ENCODE measurements at places on chromosomes 4 and X.

DNA sequence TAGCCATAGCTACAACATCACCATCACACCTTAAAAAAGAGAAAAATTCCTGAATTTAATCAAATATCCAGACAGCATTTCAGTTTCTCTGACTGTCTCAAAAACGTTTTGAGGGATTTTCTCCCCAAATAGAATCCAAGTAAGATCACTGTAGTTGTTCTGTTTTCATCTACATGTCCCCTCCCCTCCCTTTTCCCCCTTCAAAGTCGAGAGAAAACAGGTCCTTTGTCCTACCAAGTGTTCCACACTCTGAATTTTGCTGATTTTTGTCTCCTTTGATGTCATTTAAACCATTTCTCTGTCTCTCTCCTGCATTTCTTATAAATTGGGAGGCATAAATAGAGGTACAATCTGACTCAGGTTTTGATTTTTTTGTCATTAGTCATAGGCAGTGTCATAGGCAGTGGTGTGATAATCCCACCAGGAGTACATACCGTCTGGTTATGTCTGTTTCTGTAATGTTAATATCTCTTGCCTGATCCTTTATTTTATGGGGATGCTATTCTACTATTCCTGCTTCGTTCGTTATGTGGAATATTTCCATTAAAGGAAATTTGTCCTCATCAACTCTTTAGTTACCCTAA lies 348.6 kb downstream of the PTTG2 start:
- no peak for DNase-seq

DNA sequence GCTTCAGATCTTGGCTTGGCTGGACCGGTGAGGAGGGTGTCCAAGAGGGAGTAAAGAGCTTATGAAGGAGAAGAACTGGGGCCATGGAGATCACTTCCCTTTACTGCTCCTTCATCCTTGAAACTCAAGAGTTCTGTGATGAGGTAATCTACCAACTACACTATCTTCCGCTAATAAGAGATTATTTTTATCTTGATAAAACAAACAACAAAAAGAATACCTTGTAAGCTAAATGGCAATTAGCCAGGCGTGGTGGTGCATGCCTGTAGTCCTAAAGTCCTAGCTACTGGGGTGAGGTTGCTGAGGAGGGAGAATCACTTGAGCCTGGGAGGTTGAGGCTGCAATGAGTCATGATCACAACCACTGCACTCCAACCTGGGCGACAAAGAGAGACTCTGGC lies 47.4 kb downstream of the HAUS3 start:
- no peak for DNase-seq

DNA sequence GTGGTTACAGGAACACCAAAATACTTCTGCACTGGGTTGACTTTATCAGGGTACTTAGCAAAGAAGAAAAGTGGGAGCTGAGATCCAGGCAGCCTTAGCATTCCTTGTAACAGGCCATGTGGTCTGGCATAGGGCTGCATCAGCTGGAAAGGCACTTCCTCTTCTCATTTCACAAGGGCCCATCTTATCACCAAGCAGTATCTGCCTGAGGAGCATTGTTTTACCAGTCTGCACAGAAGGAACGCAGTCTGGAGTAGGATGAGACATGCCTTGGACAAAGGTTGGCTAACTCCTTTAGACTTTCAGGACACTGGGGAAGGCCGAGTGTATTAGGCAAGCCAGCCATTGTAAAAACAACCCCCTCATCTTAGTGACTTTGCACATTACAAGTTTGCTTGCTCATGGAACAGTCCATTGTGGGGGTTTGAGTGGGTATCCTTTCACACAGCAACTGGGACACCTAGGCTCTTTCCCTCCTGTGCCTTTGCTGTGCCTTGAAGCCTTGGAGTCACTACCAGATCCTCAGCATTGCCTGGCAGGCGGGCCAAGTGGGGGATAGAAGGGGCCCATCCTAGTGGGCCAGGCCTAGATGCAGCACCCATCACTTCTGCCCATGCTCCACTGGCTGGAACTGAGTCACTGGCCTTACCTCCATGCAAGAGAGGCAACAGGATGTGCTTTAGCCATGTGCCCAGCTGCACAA lies 4.6 kb downstream of the SUV39H1 start:
- DNase-seq, result no peak

- no peak for DNase-seq
Observed at GRCh38 chr4:19329631-19330030, 922.1 kb upstream of the SLIT2 start.

- DNase-seq, result no peak
Observed at GRCh38 chrX:91311969-91312368, 122.7 kb upstream of the PABPC5 start.

DNA sequence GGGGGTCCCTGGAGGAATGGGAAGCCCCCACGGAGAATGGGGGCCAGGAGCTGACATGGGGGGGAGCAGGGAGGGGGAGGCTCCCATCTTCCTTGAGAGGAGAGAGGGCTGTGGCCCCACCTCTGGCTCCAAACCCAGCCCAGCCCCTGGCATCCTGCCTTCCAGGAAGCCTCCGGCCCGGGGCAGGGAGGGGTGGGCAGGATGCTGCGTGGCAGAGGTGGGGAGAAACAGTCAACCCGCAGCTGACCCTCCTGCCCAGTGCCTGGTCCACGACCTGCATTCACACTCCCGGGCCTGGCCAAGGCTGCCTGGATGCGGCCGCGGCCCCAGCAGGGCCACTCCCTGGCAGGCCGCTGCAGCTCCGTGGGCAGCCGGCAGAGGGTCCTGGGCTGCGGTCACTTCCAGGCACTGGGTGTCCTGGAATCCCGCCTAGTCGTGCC lies 39.0 kb downstream of the CPLX1 start:
- DNase-seq, result no peak

DNA sequence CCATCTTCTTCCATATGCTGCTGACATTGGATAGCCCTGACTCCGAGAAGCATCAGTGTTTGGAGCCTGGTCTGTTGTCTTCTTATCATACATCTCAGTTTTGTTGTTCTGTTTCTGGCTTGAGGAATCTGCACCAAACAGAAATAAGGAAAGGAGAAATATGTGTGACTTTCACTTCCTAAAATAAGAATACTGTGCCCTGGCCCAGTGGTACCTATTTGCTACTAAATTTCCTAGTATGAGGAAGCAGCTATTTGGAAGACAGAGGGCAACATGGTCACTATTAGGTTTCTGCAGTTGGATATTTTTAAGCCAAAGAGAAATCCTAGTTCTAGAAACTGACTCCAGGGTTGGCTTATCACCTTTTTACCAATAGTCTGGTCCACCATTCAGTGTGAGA lies 16.8 kb downstream of the CT47C1 start:
- no peak for DNase-seq

DNA sequence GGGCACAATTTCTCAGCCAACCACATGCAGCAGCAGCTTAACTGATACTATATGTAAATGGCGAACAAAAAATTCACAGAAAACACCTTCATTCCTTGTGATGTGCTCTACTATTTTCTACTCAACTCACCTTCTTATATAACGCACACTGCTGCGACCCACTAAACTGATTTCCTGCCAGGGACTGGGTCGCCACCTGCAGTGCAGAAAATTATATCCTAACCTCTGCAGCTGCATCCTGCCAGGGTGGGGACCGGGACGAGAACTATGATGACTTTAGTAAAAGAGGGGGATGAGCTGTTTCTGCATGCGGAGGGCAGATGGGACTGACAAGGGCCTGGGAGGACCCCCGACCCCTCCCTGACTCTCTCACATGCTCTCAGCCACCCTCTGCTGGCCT lies 27.4 kb downstream of the ABLIM2 start:
- DNase-seq, result no peak

DNA sequence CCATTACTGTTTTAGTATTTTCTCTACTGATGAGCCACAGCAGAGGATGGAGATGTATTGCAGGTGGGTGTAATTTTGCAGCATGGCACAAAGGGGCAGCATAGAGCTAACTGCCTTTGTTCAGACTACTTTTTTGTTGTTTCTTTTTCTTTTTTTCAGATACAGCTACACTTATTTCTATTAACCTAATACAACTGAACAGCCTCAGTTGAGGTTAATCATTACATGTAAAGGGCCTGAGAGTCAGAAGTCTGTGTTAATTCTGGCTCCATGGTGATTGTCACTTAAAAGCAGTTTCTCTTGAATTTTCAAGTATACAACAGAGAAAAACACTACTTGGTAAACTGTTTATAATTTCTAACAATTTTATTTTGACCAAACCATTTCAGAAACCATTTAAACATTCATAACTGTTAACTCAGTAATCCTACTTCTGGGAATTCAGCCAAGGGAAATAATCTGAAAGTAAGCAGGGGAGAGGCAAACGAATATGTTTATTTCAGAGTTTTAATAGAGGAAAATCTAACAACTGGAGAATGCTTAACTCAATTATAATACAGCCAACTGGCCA lies 13.9 kb upstream of the PPEF2 start:
- peak; percentile 38 for DNase-seq

GRCh38 chrX:94813541-94813940 lies 1139.5 kb downstream of the FAM133A start:
- no peak for DNase-seq

GRCh38 chr4:187656959-187657358 lies 338.6 kb upstream of the ZFP42 start:
- DNase-seq, result no peak

DNA sequence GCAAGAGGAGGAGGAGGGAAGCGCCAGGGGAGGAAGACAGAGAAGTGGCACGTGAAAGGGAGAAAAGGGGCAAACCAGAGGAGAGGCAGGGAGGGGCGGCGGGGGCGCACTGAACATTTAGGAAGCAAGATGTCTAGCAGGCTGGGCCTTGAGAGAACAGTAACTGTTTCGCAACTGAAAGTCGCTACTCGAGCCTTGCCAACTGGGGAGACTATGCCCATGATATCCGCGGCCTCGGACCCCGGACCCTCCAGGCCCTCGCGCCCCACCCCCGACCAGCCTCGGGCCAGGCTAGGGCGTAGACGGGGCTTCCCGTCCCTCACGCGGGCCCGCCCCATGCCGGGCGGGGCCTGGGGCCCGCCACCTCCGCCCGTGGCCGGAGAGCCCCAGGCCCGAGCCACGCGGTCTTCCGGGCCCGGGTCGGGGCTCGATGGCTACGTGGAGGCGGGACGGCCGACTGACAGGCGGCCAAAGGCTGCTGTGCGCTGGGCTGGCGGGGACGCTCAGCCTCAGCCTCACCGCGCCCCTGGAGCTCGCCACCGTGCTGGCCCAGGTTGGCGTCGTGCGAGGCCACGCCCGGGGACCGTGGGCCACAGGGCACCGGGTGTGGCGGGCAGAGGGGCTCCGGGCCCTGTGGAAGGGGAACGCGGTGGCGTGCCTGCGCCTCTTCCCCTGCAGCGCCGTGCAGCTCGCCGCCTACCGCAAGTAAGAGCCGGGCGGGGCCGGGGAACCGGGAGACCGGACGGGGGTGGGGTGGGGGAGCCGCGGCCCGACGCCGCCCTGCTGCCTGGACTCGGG lies at the start of gene SLC25A43:
Gene SLC25A43 (plus strand): TSS at position 363 of the 798 bp plus-strand sequence. CDS start 68 bp downstream, at position 431.
- peak; percentile 23 for DNase-seq

- no peak for DNase-seq
Observed at GRCh38 chr4:89549907-89550306, 242.3 kb upstream of the GPRIN3 start.

- DNase-seq, result no peak
Observed at GRCh38 chr4:100306018-100306417, 115.8 kb upstream of the DDIT4L start.

DNA sequence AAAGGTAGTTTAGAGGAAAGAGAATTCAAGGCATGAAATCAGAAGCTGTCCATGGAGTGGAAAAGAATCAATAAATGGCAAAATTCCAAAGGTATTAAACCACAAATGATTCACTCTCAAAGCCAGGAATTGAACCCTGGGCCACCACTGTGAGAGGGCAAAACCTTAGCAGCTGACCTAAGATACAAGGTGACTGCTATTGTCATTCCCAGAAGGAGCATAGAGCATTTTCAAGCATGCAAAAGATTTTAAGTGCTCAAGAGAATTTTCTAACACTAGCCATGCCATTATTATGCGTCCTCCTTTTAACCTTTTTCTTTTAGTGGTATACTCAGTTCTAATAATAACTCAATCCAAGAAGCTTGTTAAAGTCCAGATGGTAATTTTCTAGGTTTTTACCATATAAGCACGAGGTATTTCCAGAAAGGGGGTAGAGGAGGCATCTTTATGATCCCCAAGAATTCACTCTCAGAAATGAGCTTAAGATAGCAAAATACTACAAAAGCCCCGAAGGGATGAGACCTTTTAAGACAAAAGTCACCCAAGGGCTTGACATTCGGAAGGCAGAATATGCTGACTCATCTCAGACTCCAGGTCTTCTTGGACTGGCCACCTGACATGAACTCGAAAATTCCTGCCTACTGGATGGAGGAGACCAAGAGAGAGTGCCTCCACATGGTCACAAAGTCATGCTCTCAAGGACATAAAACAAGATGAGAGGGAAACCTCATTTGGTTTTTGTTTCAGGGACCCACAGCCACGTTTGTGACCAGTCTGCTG lies 13.8 kb upstream of the PAGE5 start:
- DNase-seq, result no peak

DNA sequence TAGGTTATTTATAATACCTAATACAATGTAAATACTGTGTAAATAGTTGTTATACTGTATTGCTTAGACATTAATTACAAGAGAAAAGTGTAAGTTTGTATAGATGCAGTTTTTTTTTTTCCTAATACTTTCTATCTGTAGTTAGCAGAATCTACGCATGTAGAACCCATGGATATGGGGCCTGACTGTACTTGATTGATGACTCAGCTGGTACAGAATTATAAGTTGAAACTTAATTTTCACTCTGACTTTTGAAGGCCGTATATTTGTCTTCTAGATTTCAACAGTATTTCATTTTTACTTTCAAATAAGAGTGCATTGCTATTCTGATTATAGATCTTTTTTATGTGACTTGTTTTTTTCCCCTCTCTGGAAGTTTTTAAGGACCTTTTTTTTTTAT lies 30.8 kb upstream of the NDUFC1 start:
- DNase-seq, result no peak

DNA sequence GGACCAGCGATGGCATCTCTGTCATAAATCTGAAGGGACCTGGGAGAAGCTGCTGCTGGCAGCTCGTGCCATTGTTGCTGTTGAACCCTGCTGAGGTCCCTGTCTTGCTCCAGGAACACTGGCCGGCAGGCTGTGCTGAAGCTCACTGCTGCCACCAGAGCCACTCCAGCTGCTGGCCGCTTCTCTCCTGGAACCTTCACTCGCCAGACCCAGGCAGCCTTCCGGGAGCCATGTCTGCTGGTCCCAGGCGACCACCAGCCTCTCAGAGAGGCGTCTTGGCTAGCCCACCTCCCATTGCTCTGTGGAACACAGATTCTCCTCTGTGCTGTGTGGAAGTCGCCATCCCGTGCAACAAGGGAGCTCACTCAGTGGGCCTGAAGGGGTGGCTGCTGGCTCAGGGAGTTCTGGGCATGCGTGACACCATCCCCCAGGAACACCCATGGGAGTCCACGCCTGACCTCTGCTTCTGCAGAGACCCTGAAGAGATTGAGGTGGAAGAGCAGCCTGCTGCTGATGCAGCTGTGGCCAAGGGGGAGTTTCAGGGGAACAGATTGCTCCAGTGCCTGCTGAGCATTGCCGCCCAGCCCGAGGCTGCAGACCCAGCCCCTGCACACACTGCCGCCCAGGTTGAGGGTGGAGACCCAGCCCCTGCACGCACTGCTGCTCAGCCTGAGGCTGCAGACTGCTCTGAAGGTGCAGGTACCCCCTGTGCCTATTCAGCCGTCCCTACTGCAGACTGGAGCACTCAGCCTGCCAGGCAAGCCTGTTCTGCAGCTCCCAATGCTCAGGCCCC lies 33.1 kb upstream of the CYP4V2 start:
- DNase-seq, result no peak

Measured in cerebellar cortex (tissue), 1 donor.